ENCODE measurements at places on chromosomes 11 and 22.

DNA sequence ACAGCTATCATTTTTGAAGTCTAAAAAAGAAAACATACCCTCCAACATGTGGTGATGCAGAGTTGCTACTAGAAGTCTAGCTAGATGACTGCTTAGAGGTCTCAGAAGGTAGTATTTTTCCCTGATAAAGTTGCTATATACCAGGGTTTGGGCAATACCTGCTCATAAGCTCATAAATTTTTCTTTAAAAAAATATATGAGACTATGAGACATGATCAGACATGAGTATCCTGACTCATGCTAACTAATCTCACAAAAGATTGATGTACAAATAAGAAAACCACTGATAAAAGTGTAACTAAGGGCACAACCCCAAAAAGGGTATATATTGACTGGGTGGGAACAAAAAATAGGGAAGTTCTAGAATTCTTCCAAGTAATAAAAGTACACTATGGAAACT, 740.9 kb downstream of the METTL15 start:
- DNase-seq = no peak

DNA sequence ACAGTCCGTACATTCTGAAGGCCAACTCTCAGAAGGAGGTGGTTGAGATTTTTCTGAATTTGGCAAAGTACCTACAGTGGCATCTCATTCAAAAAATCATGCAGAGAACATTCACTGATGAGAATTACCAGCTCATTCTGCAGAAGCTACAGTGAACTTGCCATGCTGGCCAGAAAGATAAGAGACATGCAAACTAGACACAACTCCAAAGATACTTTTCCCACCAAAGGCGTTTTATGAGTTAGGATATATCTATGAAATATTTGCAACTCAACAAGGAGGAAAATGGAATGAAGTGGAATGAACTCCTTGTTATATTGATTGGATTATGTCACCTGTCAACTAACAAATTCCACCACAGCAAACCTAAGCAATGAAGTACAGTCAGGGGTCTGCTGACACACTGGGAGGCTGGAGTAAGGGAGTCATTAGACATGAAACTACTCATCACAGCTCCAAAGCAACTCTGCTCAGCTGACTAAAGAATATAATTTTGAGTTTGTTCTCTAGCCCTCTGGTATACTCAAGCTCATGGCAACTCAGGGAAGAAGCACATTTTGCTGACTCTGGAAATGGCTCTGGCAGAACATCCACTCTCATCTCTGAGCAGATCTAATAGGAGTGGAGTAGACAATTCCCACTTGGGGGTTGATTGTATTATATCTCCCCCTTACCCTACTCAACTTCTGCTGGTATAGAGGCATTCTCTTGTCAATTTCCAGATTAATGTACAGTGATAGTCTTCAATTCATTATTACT, 22.9 kb downstream of the MAML2 start:
- no peak for DNase-seq

- DNase-seq = no peak
Observed at GRCh38 chr11:36460220-36460619, 49.9 kb downstream of the TRAF6 start.

GRCh38 chr11:116580799-116581198, 192.0 kb downstream of the BUD13 start:
- no peak for DNase-seq

- no peak for DNase-seq
Observed at GRCh38 chr11:8095371-8095770, 14.4 kb downstream of the TUB start.

DNA sequence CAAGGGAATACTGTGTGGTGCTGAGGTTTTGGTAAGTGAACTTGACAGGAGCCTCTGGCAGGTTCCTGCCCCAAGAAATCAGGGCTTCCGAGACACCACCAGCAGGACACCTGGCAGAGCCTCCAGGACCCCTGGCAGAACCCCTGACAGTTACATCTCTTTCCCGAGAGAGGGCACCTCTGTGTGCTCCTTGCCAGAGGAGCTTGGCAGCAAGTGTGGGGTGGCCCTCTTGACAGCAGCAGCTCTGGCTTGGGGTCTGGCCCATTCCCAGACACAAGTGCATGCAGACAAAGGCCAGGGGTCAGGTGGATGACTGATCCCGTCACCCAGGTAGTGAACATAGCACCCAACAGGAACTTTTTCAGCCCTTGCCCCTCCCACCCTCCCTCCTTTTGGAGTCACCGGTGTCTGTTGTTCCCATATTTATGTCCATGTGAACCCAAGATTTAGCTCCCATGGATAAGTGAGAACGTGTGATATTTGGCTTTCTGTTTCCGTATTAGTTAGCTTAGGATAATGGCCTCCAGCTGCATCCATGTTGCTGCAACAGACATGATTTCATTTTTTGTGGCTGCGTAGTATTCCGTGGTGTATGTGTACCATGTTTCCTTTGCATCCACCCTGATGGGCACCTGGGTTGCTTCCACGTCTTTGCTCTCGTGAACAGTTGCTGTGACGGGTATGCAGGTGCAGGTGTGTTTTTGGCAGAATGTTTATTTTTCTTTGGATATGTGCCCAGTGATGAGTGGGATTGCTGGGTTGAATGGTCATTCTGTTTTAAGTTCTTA, 21.2 kb upstream of the OSBPL5 start:
- no peak for DNase-seq

GRCh38 chr11:34298871-34299270, 58.9 kb downstream of the ABTB2 start:
- DNase-seq = no peak

- DNase-seq = no peak
Observed at GRCh38 chr11:45772449-45772774, 32.5 kb upstream of the SLC35C1 start.

GRCh38 chr11:8201644-8202365, 33.0 kb upstream of the RIC3 start:
- DNase-seq = no peak

DNA sequence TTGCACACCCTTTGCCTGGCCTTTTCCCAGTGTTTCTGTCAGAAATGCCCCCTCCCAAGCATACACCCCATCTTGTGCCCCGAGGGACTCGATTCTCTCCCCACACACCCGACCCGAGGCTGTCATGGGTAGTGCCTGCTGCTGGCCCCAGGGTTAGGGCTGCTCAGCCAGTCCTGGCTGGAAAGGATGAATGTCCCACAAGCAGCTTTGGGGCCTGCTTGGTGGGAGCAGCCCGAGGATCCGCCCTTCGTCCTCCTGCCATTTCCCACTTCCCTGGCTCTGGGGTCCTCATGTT, 55.0 kb upstream of the PRODH start:
- DNase-seq = no peak

- DNase-seq = peak; percentile 98
Observed at GRCh38 chr11:113184498-113184897, 129.9 kb upstream of the TTC12 start.

DNA sequence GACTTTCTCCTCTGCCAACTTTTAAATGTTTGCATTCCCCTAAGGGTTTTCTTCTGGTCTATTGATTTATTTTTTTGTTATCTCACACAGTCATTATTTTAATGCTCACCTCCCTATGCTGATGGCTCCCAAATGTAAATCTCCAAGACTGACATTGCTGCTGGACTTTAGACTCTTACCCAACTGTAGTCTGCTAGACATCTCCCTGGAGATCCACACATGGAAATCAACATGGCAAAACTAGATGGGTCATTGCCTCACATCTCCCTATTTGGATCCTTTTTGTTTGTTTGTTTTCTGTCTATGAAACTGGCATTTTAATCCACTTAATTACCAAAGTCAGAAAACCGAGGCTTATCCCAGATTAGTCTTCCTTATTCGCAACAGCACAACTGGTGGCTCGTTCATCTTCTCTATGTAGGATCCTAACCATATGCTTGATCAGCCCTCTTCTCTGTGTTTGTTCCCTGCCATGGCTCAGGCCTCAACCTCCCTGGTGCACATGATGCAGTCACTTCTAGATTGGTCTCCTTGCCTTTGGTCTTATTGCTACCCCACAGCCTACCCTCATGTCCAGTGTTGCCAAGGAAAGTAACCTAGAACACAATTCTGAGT, 37.3 kb downstream of the SC5D start:
- no peak for DNase-seq

DNA sequence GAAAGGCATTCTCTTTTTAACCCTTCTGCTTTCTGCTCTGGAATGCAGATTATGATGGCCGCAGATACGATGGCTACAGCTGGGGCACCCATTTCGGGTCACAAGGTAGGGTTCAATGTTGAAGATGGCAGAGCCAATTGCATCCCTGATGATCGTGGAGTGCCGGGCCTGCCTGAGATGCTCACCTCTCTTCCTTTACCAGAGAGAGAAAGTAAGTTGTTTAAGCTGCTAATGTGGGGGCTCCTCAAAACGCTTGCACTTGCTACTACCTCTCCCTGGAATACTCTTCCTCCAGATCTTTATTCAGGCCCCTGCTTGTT, 50.8 kb upstream of the PRDM11 start:
- no peak for DNase-seq

DNA sequence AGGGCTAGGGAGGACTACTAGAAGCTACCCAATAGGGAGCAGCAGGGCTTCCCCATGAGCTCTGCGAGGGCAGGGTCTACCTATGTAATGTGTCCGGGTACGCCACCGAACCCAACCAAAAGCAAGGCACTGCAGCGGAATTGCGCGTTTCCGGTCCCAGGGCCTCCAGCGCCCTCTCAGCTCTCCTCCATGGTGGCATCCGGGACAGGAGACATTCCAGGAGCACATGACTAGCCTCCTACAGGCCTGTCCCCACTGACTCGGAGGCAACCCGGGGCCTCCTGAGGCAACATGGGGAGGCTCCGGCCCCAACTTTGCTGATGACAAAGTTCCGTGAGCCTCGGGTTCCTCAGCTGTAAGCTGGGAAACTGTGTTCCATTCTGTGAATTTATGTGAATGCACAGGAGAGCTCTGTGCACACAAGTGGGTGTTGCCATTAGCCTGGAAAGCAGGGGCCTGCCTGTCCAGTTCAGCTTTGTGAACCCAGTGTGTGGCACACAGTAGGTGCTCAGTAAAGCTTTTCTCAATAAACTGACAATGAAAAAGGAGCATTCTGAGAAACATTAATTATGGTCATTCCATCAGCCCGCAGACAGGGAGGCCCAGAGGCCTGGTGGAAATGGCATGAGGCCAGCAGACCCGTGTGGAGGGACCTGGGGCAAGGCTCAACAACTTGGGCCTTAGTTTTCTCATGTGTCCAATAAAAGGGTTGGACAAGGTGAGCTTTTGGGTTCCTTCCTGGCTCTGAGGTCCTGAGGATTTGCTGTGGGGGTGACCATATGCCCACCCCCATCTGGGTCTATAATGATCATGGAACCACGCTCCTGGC, 50.3 kb downstream of the CHRDL2 start:
- no peak for DNase-seq

- no peak for DNase-seq
Observed at GRCh38 chr11:45651841-45652749, 13.3 kb downstream of the CHST1 start.

DNA sequence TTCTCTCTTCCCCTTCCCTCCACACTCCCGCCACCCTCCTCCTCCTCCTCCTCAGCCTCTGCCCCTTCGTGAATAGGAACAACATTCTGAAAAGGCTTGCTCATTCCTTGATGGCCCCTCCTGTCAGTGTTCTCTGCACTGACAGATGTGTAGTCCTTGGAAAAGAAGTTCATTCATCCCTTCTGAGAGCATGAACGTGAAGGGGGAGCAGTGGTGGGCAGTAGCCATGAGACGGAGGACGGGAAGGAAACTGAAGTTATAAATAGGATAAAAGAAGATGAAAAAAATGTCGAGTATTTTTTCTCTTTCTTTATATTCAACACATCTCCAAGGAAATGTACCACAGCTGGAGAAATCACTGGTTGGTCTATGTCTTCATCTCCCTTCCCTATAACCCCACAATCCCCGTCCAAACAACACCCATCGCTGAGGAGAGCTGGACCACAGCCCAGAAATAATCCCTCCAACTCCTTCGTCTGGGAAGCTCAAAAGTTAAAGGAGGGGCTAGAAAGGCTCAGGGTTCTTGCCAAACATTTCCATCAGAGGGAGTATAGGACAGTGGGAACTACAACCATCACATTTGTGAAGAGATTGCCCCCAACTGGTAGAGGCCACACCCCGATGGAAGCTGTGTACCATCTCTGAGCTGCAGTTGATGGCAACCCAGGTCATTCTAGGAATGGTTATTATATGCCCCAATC, 33.5 kb downstream of the ETS1 start:
- no peak for DNase-seq

DNA sequence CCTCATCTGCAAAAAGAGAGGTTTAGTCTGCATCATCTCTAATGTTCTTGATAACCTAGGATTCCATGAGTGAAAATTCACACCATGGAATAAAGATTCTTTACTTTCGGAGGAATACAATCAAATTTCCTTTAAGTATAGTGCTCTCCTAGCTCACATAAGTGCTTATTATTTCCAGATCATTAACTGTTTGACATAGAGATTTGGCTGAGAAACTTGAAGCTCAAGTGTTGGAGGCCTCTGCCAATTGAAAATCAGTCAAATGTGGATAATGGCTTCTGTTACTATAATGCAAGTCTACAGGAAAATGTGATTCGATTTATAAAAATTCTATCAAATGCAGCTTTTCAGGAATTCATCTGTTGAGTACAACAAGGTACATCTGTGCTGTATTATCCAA, 144.6 kb downstream of the KIF18A start:
- peak; percentile 8 for DNase-seq

GRCh38 chr11:122755409-122755808, 82.9 kb upstream of the CRTAM start:
- DNase-seq = no peak

- no peak for DNase-seq
Observed at GRCh38 chr11:105665281-105665680, 55.4 kb downstream of the GRIA4 start.

GRCh38 chr11:91470656-91471055, 754.0 kb upstream of the FAT3 start:
- DNase-seq = no peak

- DNase-seq = no peak
Observed at GRCh38 chr11:17392872-17393271, 4.4 kb upstream of the KCNJ11 start.

GRCh38 chr11:76764941-76765665, 18.1 kb upstream of the TSKU start:
- no peak for DNase-seq

DNA sequence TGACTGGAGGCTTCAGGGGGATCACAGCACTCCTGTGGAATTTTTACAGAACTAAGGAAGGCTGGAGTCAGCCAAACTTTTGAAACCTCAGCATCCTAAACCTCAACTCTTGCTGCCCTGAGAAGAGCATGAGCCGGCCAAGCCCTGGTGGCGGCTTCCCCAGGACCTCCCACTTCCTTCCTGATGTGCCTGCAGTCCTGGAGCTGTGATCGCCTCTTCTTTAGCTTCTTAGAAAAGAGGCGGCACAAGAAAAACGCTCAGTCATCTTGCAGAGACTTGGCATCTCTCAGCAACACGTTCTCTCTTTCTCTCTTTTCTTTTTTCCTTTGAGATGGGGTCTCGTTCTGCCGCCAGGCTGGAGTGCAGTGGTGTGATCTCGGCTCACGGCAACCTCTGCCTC, 40.4 kb upstream of the AMPD3 start:
- DNase-seq = peak; percentile 48

GRCh38 chr22:38870312-38870741, 1.7 kb downstream of the CBX6 start:
- peak; percentile 48 for DNase-seq

GRCh38 chr22:27490080-27490479, 311.5 kb downstream of the MN1 start:
- no peak for DNase-seq

GRCh38 chr11:73988227-73988626, 5.6 kb upstream of the UCP2 start:
- DNase-seq = no peak

All from astrocyte (in vitro differentiated cells and primary cell).